ENCODE measurements at places on chromosomes 2 and 18.

GRCh38 chr18:48575658-48576456, 37.0 kb downstream of the CTIF start:
- no peak for DNase-seq

- peak; percentile 61 for DNase-seq
Measured at GRCh38 chr2:213119061-213119809, 32.2 kb downstream of the IKZF2 start.

DNA sequence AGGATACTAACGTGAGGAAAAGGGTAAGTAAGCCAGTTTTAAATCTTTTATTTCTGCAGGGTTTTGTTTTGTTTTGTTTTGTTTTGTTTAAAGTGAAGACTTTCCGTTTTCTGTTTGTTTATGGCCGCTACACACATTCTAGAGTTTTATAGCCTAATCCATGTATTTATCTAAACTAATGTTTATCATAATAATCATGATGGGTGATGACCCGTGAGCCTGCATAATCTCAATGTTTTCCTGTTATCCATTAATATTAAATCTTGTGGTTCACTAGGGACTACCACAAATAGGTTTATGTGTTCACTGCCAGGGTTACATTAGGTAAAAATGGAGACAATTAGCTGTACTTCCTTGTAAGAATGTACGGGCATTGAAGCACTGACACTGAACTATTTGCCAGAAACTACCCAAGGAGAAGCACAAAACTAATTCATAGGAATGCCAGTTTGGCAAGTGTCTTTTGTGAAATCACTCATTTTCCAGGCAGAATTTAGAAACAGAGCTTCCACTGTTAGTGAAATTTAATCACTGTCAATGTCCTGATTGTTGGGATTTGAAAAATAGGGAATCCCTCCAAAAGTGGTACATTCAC, 574.8 kb downstream of the LRP1B start:
- DNase-seq = no peak

- DNase-seq = no peak
Measured at GRCh38 chr2:30666266-30666874, 140.9 kb downstream of the CAPN13 start.

GRCh38 chr2:233243348-233243747, 8.1 kb upstream of the ATG16L1 start:
- DNase-seq = no peak

Measured in activated CD8-positive, alpha-beta memory T cell treated with anti-CD3 and anti-CD28 coated beads, Interleukin-2, amount 10 ng/mL, durations not matched to agents 7 days and 5 days (primary cell).